ENCODE measurements at places on chromosomes 1 and 21.

GRCh38 chr1:59332983-59333382, 36.1 kb downstream of the FGGY start:
- ATAC-seq: no peak

DNA sequence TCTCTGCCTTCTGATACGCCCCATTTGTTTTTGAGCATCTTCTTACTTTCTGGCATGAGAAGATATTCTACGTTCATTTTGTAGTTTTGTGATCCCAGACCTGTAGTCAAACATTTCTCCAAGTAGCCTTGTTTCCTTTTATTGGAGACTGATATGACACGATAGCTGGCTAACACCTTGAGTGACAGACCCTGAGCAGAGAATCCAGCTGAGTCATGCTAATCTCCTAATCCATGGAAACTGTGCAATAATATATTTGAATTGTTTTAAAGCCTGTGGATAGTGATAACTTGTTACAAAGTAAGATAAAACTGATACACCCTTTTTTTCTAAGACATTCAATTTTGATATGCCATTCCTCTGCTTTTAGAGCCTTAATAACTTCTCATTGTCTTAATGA, 1.2 kb upstream of the IFI44L start:
- no peak for ATAC-seq

DNA sequence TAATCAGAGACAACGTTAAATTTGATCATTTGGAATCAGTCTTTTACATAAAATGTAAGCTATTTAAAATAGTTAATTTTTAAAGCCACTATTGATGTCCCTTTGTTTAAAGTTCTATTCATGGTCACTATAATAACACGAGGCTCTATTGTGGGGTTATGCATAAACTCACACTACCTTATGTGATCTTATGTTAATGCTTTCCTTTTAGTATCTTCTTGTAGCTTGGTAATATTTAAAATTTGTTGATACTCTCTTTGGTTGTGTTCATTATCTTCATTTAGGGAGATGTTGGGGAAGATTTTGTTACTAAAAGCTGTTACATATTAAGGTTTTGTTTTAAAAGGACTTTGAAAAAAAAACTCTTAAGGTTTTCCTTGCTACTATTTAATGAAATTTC, 1.2 kb downstream of the B3GALT2 start:
- no peak for ATAC-seq

- no peak for ATAC-seq
Measured at GRCh38 chr1:29344336-29344735, 108.0 kb downstream of the PTPRU start.

DNA sequence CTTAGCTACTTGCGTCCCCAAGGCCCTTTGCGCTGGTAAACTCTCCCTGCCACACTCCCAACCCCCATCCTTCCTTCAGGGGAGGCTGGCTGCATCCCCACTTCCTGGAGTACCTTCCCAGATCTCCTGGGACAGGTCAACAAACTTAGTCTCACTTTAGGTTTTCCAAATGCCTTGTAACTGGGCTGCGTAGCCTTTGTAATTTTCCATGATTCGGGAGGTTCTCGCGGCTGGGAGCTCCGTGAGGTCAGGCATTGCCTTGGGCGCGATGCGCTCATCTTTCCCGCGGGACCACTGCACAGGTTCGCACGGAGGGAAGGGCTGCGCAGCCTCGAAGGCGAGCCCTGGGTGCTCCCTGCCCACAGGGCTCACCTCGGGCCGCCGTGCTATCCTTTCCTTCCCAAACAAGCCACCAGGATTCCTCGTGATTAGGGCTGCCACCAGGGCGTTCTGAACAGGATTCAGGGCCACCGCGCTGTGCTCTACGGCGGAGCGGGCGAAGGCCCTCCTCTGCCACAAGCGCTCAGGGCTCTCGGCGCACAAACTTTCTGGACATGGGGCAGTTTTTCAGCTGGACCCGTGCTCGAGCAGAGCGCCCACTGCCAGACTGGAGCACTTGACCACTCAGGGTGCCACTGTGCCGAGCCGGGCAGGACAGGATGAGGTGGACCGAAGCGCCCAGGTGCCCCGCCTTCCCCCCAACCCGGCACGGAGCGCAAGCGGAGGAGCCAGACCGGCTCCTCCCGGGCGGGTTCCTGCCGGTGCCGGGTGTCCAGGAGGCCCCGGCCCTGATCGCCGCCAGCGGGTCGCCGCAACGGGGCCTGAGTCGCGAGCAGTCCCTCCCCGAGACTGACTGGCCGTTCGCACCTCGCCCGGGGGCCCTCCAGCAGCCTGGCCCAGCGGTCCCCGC, 1.1 kb downstream of the TMPRSS2 start:
- ATAC-seq: no peak

DNA sequence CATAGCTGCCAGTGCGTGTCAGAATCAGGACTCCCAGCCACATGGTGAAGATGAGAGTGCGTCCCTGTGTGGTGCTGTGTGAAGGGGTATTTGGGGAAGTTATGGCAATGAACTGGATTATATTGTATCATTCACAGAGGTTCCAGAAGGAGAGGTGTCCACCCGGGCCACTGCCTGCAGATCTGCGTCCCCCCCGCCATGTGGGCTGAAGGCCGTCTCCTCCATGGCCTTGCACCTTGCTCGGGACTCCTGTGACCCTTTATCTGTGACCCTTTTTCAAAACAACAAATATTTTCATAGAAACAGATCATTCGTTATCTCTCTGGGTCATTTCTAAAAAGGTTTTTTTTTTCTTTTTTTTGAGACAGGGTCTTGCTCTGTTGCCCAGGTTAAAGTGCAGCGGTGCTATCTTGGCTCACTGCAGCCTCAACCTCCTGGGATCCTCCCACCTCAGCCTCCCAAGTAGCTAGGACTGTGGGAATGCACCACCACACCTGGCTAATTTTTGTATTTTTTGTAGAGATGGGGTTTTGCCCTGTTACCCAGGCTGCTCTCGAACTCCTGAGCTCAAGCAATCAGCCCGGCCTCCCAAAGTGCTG, 120.2 kb upstream of the ERRFI1 start:
- no peak for ATAC-seq

DNA sequence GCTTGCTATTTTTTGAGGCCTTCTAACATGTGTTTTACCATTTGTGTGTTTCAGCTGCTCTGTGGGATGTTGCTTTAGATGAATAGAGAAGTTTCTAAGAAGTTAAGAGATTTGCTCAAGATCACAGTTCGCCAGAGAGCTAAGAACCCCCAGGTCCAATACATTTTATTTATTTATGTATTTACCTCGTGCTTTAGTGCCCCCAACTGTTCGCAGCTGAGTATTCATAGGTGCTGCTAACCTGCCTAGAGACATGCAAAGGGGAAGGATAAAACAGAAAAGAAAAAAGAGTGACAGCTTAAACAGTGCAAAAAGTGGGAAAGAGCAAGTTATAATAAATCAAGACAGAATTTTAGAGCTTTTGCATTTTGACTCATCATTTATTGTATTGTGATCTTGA, 31.1 kb downstream of the NFYC start:
- no peak for ATAC-seq

DNA sequence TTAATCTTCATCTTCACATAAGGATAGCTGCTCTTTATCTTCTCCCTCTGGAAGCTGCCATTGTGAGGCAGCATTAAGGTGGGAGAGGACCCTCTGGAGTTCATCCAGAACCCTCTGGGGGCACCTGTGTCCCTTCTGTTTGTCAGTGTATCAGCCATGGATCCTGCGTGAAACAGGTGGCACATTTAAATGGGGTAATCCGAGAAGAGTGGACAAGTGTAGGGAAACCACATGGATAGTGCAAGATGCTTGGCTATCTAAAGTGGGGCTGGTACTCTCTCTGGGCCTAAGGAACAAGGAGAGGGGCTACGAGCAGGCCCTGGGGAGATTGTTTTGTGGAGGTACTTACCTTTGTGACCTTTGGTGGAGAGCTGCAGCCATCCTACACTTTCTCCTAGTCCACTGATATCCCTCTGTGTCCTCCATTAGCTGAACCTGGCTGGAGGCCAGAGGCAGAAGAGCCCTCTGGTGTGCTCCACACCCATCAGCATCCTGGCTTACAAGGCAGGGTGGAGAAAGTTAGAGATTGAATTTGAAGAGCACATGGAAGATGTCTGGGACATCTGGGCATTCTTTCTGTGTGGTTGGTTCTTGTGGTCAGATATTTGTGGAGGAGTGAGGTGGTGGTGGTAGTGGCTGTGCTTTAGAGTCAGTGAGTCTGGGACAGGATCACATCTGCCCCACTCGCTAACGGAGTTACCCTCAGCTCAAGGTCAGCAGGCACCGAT, 117.7 kb downstream of the FGGY start:
- no peak for ATAC-seq

- ATAC-seq: no peak
Measured at GRCh38 chr1:33234131-33234530, 22.2 kb upstream of the ZNF362 start.

Measured in stimulated activated memory B cell treated with anti-CD40 and anti-IgM and Interleukin-4, amounts not matched to agents 10 μg/mL and 1 μg/mL and 100 μg/mL, for 72 hours (primary cell).